Activated CD8-positive, alpha-beta memory T cell treated with anti-CD3 and anti-CD28 coated beads, Interleukin-2, amount 50 U/mL, for 48 hours (primary cell): ENCODE measurements at places on chromosomes 12 and 14.

DNA sequence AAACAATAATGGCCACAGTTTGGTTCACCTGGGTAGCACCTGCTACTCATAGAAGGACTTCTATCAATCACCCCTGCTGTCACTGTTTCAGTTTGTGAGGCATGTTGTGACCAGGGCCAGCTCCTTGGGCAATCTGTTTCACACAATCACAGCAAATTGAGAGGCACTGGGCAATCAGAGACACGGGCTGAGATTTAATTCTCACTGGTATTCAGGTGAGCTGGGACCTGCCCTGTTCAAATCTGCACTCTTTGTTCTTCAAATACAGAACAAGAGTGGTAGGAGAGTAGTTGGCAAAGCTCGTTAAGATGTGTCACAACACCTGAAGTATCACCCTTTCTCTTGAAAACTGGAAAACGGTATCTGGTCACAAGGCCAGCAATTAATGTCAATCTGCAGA, 57.8 kb upstream of the NAP1L1 start:
- no peak for DNase-seq

DNA sequence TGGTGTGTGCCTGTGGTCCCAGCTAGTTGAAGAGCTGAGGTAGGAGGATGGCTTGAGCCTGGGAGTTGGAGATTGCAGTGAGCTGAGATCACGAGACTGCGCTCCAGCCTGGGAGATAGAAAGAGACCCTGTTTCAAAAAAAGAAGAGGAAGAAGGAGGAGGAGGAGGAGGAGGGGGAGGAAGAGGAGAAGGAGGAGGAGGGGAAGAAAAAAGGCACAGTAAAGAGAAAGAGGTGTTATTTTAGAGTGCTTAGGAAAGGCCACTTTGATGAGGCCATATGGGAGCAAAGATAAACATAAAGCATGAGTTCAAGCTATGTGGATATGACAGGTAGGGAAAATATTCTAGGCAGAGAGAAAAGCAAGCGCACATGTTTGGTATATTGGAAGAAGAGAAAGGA, 154.1 kb upstream of the BTG1 start:
- DNase-seq = no peak

GRCh38 chr14:99598774-99599173, 5.2 kb downstream of the CCDC85C start:
- DNase-seq = no peak

GRCh38 chr12:115964214-115964613, 313.3 kb downstream of the MED13L start:
- DNase-seq = no peak
